Renal cortical epithelial cell (primary cell): ENCODE measurements at places on chromosomes 11 and 22. TPM values are rescaled to one million over a fixed set of nuclear protein-coding genes. Genes with fewer than 3 reads are reported as not detected.
A peak's percentile ranks its signal among the peaks of the same experiment; 100 is the strongest.

DNA sequence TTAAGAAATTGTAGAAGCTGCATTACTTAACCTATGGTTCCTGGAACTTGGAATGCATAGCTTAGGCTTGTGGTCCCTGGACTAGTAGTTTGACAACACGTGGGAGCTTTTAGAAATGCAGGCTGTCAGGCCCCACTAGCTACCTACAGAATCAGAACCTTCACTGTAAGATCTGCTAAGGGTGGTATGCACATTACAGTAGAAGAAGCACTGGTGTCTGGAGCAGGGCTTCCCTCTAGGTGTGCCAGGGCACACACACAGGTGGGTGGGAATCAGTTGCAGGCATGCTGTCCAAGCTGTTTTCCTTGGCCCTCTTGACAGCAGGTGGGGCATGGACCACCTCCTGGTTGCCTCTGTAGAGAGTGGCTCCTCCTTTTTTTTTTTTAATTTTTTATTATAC, 8.8 kb downstream of the NNMT start:
- DNase-seq: peak; percentile 33

GRCh38 chr22:22761963-22762772, 117.8 kb downstream of the GGTLC2 start:
- DNase-seq: no peak

- DNase-seq: no peak
These were observed 69.9 kb downstream of the PACSIN2 start for GRCh38 chr22:42945027-42945426.

The TP53I11 gene
- total RNA-seq: 4.9 and 11.5 TPM in 2 replicates
